ENCODE measurements at places on chromosomes 4 and X.

DNA sequence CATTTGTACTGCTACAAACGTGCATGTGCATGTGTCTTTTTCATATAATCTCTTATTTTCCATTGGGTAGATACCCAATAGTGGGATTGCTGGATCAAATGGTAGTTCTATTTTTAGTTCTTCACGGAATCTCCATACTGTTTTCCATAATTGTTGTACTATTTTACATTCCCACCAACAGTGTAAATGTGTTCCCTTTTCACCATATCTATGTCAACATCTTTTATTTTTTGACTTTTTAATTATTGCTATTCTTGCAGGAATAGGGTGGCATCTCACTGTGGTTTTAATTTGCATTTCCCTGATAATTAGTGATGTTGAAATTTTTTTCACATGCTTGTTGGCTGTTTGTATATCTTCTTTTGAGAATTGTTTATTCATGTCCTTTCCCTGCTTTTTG, 59.3 kb upstream of the PACRGL start:
- no peak for DNase-seq

DNA sequence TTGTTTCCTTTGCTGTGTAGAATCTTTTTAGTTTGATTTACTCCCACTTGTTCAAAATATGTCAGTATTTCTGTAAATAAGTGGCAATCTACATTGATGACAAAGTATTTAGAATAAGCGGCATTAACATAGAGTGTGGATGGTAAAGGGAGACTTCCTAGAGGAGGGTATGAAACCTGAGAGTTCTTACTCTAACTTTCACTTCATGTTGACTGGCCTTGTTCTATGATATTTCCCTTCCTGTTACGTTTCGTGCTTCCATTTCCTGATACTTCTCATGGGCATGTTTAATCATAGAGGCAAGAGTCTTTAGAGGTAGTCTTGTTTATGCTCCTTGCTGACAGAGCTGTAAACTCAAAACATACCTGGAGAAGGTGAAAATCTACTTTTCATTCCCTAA, 408.9 kb downstream of the GLUD2 start:
- no peak for DNase-seq

- no peak for DNase-seq
Observed at GRCh38 chr4:93396272-93396671, 432.3 kb upstream of the ATOH1 start.

DNA sequence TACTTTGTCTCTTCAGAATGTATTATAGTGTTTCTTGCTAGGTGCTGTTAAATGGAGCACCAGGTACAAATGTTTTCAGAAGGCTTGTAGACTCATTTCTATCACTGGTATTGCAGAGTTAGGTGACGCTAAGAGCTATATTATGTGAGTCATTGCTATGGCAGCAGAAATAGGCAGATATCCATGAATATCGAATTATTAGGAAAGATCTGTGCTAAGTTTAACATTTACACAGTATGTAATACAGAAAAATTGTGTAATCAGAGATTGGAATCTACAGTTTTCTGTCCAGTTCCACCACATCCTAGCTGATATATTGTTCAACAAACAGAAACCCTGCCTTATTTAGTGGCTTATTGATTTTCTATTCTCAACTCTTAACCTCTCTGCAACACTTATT, 1025.5 kb downstream of the STIM2 start:
- DNase-seq: no peak

GRCh38 chr4:20778896-20779295, 78.6 kb downstream of the PACRGL start:
- no peak for DNase-seq

DNA sequence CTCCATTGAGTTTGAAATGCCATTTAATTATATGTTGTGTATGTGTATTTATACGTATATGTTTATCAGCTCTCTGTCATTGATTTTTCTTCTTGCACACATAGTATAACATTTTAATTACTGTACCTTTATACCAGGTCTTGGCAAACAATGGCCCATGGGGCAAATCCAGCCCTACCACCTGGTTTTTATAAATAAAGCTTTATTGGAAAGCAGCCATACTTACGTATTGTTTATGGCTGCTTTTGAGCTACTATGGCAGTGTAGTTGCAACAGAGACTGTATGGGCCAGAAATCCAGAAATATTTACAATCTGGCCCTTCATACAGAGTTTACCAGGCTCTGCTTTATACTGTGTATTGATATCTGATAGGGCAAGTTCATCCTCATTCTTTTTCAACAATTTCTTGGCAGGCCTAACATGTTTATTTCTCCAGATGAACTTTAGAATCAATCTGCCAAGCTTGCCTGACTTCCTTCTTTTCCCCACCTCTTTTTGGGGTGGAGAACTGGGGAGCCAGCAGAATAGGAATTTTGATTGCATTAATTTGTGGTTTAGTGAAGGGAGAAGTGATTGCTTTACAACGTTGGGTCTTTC, 15.8 kb downstream of the DCUN1D4 start:
- DNase-seq: peak; percentile 17

GRCh38 chr4:184819786-184820185, 6.0 kb downstream of the ACSL1 start:
- no peak for DNase-seq

DNA sequence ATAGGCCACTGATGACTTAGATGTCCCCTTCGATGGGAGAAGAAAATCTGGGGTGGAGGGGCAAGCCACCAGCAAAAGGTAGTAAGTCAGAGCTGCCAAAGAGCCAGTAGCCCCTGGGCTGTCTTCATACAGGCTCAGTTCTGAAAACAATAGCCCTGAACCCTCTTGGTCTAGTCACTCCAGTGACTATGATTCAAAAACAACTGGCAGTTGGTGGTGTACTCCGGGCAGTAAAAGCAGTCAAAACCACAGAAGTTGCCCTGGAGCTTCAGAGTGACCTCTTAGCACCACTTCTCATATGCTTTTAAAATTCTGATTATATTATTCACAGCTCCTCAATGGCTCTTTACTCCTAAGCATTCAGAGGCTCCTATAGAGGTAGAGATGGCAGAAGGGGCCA, 164.3 kb upstream of the MAMLD1 start:
- DNase-seq: no peak

DNA sequence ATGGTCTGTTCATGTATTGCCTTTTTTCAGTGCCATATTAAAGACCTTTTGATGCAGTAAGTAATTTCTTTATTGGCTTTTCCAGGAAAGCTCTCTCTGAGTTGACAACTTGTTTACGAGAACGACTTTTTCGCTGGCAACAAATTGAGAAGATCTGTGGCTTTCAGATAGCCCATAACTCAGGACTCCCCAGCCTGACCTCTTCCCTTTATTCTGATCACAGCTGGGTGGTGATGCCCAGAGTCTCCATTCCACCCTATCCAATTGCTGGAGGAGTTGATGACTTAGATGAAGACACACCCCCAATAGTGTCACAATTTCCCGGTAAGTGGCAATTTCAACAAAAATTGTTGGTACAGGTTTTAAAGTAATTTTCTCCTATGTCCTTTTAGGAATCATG, 148.0 kb downstream of the STIM2 start:
- DNase-seq: no peak

GRCh38 chr4:54315561-54316538, 86.8 kb downstream of the PDGFRA start:
- DNase-seq: no peak

- no peak for DNase-seq
Observed at GRCh38 chr4:41141900-41142299, 72.4 kb downstream of the APBB2 start.

DNA sequence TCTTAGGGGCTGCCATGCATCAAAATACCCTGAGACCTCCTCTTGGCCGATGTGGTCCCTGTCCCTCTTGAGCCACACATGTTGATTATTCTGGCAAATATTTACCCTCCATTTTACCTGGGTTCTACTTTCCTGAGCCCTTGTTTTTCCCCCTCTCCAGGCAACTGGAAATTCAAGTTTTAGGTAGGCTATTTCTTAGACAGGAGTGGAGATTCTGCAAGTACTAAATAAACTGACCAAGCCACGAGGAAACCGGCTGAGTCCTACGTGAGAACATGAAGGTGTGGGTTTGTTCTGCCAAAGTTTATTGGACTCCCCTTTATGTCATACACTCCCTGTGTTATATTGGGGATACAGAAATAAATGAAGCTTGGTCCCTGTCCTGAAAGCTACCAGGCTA, 88.1 kb downstream of the RTL5 start:
- no peak for DNase-seq

- DNase-seq: no peak
Observed at GRCh38 chrX:151970027-151970426, 4.4 kb downstream of the GABRE start.

- peak; percentile 89 for DNase-seq
Observed at GRCh38 chr4:2402048-2402842, 16.2 kb downstream of the ZFYVE28 start.

DNA sequence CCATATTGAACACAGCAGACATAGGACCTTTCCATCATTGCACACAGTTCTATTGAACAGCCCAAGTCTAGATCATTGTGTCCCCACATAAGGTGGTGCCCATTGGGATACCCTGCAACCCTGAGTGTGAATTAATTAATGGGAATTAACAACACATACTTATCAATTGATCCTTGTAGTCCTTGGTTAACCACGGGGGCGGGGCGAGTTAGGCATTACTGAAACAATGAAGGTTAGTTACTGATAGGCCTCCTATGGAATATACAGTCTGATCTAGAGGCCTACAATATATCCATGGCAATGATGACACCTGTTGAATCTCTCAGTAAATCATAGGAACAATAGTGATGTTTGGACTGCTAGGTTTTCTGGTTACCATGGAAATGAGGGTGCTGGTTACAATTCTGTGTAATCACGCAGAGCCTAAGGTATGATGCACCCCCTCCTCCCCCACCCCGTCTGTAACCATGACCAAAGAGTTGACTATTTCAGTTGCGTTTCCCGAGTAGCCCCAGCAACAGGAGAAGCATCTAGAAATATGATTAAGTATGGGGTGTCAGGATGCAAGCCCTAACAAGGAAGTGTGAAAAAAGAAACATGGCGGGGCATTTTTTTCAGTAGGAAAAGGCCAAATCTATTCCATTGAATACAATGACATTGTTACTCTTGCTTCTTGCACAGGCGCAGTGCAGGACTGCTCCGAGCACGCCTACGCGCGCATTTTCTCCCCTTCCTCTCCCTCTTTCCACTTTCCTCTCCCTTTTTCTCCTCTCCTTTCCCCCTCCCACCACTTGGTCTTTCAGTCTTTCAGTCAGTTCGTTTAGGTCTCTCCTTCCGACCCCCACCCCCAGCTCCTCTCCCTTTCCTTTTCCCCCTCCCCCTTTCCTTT, 677 bp upstream of the NONO start:
- peak; percentile 10 for DNase-seq

GRCh38 chr4:27327421-27328181, 467.0 kb downstream of the STIM2 start:
- no peak for DNase-seq

DNA sequence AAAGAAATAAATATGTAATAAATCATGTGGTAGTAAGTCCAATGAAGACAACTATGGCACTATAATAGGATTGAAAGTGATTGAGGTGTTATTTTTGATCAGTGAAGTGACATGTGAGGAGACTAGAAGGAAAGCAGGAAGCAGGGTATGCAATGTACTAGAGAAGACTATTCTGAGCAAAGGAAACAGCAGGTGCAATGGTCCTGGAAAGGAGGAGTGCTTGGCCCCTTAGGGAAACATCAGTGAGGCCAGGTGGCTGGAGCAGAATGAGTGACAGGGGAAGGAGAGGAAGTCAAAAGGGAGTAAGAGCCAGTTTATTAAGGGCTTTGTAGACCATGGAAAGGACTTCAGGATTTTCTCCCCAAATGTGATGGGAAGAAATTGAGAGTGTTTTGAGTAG, 207.6 kb upstream of the HCCS start:
- DNase-seq: no peak

- DNase-seq: no peak
Observed at GRCh38 chrX:36950495-36951253, 57.5 kb upstream of the FAM47C start.

- no peak for DNase-seq
Observed at GRCh38 chr4:54781756-54782155, 124.0 kb downstream of the KIT start.

GRCh38 chrX:154731881-154732280, 19.0 kb downstream of the GAB3 start:
- DNase-seq: no peak

- no peak for DNase-seq
Observed at GRCh38 chrX:136246201-136246600, 5.0 kb downstream of the MAP7D3 start.

DNA sequence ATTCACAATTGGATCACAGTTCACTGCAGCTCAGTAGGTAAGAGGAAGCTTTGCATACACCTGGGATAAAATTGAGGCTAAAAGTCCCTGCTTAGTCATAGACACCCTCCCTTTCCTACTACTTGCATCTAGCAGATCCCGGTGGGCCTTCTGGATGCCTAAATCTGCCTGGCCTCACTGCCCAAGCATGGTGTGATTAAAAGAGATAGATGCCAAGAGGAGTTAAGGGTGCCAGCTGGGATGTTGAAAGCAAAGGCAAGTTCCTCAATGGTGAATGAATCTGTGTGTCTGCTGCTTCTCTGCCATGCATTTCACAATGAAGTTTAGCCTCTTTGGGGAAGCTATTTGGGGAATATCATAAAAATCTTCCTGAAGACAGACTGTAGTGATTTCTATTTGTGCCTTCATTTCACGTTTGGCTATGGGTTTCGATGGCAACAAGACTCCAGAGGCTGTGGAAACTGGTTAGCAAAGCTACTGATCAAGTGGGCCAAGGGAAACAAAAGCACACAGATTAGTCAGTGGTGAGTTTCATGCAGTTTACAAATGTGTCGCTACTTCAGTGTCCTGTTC, 534.0 kb downstream of the ANKRD50 start:
- DNase-seq: no peak

DNA sequence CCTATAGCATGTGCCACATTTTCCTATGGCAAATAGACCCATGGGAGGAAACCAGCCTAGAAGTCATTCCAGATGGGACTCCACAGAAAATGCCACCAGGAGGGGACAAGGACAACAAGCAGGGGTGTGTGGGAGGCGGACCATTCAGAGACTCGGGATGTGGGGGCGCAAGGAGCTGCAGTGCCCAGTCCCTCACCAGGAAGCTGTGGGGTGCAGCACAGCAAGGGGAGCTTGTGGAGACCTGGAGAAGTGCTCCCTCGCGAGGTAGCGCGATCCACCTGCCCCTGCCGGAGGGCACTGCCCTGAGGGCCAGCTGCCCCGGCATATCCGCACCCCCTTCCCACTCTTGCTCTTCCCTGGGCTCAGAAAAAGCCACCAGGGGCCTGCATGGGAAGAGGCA, 45.5 kb upstream of the C4orf50 start:
- DNase-seq: no peak

- no peak for DNase-seq
Observed at GRCh38 chrX:149462849-149463248, 42.3 kb downstream of the IDS start.

DNA sequence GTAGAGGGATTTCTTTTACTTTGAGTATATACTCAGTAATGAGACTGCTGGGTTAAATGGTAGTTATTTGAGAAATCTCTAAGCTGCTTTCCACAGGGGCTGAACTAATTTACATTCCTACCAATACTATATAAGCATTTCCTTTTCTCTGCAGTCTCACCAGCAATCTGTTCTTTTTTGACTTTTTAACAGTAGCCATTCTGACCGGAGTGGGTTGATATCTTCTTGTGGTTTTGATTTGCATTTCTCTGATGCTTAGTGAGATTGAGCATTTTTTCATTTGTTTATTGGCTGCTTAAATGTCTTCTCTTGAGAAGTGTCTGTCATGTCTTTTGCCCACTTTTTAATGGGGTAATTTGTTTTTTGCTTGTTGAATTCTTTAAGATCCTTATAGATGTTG, 43.3 kb downstream of the SPCS3 start:
- no peak for DNase-seq

GRCh38 chr4:104726002-104726401, 231.3 kb upstream of the CXXC4 start:
- no peak for DNase-seq

- no peak for DNase-seq
Observed at GRCh38 chrX:16838202-16839066, 31.7 kb downstream of the RBBP7 start.
